ENCODE measurements at places on chromosomes 13 and 19. TPM values are rescaled to one million over a fixed set of nuclear protein-coding genes. Genes with fewer than 3 reads are reported as not detected.
A peak's percentile ranks its signal among the peaks of the same experiment; 100 is the strongest.

CCL25 gene
- not detected for total RNA-seq

SSC5D gene
- 0.34 TPM for total RNA-seq

FFAR1 gene
- total RNA-seq: 0.35 TPM

ETHE1 gene
- total RNA-seq: 78.8 TPM

TGFB1 gene
- total RNA-seq: 86.2 TPM

CYP4F2 gene
- not detected for total RNA-seq

CGB2 gene
- total RNA-seq: not detected

KLK13 gene
- not detected for total RNA-seq

TBXA2R gene
- total RNA-seq: 0.64 TPM

DNA sequence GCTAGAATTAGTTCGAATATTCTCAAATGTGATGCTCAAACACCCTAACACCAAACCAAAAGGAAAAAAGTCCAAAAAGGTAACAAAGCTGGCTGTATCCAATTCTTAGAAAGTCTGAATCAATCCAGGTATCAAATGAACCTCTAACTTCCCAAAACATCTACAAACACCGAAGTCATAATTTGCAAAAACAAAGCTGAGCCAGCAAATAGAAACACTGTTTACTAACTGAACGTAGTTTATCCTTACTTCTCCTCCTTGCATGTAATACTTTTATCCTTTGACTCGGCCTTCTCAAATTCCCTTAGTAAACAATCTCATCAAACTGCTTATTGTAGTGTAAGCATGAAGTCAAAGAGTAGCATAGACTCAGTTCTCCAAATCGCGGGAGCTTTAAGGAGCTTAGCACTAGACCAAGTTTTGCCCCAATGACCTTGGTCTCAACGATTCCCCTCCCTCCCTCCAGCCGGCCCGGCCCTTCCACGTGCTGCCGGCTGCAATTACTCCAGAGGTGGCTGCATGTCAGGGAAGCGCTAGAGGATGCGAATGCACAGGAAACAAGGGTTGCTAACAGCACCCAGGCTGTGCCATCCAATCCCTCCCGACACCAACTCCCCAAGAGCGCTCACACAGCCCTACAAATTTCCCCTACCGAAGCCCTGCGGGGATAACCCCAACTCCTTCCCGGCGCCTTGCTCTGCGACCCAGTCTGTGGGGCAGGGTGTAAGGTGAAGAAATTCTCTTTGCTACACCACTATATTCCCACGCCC is 693 bp downstream of the XPO4 start:
- peaks cover 18% of the 10 kb centered on the region for H3K36me3 ChIP-seq
- DNase-seq: peak; percentile 49
- H3K4me3 ChIP-seq: peak overlapping the region; percentile 91
- H3K27me3 ChIP-seq: no peaks in the 10 kb centered on the region
- peaks cover 37% of the 10 kb centered on the region for H3K4me1 ChIP-seq

DNA sequence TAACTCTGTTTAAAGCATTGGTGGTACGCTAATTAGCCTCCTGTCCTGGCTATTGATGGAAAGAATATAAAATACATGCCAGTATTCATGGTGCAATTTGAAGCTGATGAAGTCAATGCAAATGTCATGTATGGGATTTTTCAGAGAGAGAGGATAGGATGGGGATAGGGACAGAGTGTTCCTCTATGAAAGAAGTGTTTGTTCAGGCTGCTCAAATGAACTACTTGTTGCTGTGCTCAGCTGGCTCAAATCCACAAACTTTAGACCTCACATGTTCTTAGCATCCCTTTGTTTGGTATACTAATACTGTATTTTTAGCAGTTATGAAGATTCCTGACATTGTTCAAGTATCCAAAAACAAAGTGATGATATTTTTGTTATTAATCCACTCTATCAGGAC is 116.5 kb downstream of the SLITRK1 start:
- no peak for DNase-seq
- H3K27ac ChIP-seq: no peak overlapping the region
- no peaks in the 10 kb centered on the region for H3K4me1 ChIP-seq
- H3K4me3 ChIP-seq: no peak overlapping the region

DNA sequence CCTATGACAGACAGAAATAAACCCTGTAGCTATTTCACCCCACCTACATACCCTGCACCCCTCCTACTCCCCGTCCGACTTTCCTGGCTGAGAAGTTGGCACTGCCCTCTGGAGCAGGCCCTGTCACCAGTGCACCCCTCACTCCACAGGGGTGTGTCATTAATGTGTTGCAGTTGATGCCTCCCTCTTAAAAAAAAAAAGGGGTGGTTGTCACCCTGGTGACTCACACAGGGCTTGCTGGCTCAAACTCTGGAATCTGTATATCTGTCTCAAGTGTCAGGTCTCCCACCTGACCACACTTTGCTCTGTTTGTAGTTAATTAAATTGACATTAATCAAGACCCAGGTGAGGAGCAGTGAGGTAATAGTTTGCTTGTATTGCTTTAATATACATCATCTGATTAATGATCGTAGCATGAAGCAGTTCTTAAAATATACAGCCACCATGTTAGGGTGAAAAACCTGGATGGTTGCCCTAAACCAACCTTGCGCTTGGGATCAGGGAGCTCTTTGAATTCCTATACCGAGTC is 2.0 kb upstream of the GATAD2A start:
- H3K36me3 ChIP-seq: peaks cover 8% of the 10 kb centered on the region
- peaks cover 61% of the 10 kb centered on the region for H3K4me1 ChIP-seq
- DNase-seq: peak; percentile 39

DNA sequence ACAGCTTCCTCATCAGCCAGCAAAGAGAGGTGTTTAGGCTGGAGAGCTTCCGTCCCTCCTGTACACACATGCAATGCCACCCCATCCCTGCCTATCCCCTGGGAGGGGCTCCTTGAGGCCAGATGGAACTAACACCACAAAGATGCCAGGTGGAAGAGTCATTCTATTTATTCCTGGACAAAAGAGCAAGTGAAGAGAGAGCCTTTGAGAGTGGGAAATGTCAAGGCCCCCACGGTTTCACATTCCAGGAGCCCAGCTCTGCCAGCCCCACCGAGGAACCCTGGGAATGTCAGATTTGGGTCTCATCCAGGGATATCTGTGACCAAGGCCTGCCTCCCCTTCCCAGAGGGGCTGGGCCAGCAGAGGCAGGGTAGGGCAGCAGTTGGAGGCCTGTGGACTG is 30.8 kb upstream of the IGFL1 start:
- no peaks in the 10 kb centered on the region for H3K4me1 ChIP-seq
- no peak overlapping the region for H3K27ac ChIP-seq
- no peak for DNase-seq
- peaks cover 44% of the 10 kb centered on the region for H3K27me3 ChIP-seq

DNA sequence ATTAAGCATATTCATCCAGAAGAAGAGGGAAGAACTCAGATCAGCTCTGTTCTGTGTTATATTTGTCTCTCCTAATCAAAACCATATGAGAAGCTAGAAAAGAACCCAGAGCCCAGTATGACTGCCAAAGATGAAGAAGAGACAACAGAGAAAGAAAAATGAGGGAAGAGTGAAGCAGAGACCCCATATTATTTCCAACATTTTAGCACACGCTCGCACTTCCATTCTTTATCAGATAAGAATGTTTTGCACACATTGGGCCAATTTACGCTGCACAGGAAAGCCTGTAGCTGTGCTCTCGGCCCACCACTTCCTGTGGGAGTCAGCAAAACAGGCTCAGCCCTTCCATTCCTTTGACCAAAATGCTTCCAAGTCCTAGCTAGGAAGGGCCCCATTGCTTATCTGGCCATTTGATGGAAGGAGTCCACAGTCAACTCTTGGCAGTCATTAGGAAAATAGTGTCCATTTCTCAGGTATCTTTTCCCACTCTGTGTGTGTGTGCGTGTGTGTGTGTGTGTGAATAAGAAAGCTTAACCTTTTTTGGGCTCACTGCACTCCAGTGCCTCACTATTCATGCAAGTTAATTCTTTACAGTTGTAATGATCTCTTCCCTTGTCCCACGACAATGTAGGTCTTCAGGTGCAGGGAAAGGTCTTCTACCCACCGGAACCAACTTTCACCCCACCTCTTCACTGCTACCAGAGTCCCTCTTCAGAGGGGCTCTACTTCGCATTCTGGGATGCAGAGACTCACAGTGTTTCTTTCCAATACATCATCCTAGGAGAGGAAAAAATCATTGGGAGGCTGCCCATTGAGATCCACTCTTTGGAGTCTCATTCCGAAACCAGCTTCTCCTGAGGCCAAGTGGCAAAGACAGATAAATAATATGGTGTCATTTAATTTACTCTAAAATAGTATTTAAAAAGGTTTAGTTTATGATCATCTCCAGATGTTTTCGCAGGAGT is 237.5 kb downstream of the COG6 start:
- no peaks in the 10 kb centered on the region for H3K36me3 ChIP-seq
- peak overlapping the region; percentile 77 for H3K27ac ChIP-seq
- H3K27me3 ChIP-seq: no peaks in the 10 kb centered on the region

DNA sequence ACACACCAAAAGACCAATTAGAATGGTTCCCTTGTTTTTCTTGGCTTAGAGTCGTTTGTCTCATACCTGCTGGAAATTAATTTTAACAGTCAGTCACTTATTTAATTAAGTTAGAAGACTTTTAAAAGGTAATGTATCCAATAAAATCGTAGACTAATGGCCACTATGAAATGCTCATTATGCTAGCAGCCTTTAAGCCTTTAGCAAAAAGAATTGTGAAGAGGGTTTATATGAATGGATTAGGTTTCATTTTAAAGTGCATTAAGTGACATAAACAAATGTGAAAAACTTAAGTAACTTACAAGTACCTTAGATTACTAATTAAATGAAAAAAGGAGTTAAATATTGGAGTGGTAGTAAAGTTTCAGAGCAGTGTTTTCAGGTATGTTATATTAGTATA is 139.6 kb downstream of the RXFP2 start:
- H3K27me3 ChIP-seq: no peaks in the 10 kb centered on the region
- H3K4me1 ChIP-seq: peaks cover 4% of the 10 kb centered on the region
- H3K4me3 ChIP-seq: no peak overlapping the region
- DNase-seq: no peak
- H3K36me3 ChIP-seq: no peaks in the 10 kb centered on the region
- H3K27ac ChIP-seq: no peak overlapping the region

DNA sequence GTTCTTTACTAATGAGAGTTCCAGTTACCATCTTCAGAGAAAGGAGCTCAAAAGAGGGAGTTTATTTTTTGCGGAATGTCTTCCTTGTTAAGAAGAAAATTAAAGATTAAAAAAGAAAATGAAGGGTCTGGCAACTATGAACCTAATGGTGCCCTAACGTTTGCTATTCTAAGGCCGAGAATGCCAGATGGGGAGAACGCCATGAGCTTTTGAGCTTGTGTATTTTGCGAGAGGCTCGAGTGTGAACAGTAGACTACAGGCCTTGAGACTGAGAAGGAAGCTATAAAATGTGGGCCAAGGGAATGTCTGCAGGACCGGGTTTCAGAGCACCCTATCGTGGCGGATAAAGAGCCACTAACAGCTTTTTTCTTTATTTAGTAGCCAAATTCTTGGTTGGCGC is 6.7 kb downstream of the FGF14 start:
- peak overlapping the region; percentile 82 for H3K4me3 ChIP-seq
- H3K36me3 ChIP-seq: peaks cover 3% of the 10 kb centered on the region

DNA sequence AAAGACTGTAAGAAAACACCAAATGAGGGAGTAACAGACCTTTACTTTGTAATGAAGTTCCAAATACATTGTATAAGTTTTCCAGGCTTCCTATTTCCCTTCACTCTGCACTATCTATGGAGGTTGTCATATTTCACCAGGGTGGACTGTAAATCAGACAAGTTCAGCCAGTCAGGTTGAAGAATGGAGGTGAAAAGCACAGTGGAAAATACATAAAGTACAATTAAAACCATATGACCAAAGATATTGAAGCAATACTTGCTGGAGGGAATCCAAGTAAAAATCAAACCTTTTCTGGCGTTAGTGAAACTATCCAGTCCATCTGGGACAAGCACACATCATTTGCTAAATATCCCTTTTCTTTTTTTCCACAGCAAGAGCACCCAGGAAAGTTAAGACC is 3.2 kb downstream of the LHFPL6 start:
- peaks cover 6% of the 10 kb centered on the region for H3K4me1 ChIP-seq
- no peak overlapping the region for H3K27ac ChIP-seq
- no peak overlapping the region for H3K4me3 ChIP-seq
- H3K36me3 ChIP-seq: no peaks in the 10 kb centered on the region
- DNase-seq: no peak

DNA sequence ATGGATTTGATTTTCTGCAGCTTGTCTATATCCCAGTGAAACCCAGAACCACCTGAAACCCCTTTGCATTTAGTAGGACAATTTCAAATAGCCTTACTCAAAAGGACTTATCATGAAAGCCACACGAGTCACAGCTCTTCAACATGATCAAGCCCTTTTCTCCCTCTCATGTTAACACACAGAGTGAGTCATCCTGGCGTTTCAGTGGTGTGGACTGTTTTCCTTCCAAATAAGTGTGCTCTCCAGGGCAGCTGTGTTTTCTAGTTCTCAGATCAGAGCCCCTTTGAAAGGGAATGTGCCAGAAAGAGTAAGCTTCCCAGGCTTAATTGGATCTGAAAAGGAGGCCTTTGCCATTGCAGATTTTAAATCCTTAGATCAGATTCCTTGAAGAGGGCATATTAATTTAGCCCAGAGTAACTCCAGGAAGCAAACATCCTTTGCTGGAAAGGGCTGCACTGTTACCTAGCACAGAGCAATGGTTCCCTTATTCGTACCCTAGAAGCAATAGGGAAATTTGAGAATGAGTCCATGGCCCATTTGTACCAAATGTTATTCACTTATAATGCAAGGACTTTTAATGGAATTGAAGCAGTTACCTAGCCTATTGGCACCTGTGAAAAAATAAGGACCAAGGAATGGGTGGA is 51.3 kb downstream of the ERICH6B start:
- peak; percentile 32 for DNase-seq
- peaks cover 4% of the 10 kb centered on the region for H3K27me3 ChIP-seq
- H3K27ac ChIP-seq: no peak overlapping the region
- peaks cover 10% of the 10 kb centered on the region for H3K4me1 ChIP-seq
- H3K4me3 ChIP-seq: no peak overlapping the region
- H3K36me3 ChIP-seq: no peaks in the 10 kb centered on the region

GRCh38 chr13:92418818-92419412 is 807.7 kb upstream of the GPC6 start:
- no peak for DNase-seq
- no peaks in the 10 kb centered on the region for H3K27me3 ChIP-seq
- H3K36me3 ChIP-seq: no peaks in the 10 kb centered on the region
- H3K4me1 ChIP-seq: no peaks in the 10 kb centered on the region
- no peak overlapping the region for H3K4me3 ChIP-seq

GRCh38 chr13:33352526-33352925 is 67.0 kb upstream of the STARD13 start:
- no peak overlapping the region for H3K27ac ChIP-seq
- H3K27me3 ChIP-seq: peaks cover 49% of the 10 kb centered on the region
- no peak overlapping the region for H3K4me3 ChIP-seq
- H3K36me3 ChIP-seq: no peaks in the 10 kb centered on the region

GRCh38 chr19:5951338-5951861 is 26.5 kb downstream of the RANBP3 start:
- peak overlapping the region; percentile 98 for H3K27ac ChIP-seq
- H3K36me3 ChIP-seq: peaks cover 36% of the 10 kb centered on the region
- no peak overlapping the region for H3K4me3 ChIP-seq

DNA sequence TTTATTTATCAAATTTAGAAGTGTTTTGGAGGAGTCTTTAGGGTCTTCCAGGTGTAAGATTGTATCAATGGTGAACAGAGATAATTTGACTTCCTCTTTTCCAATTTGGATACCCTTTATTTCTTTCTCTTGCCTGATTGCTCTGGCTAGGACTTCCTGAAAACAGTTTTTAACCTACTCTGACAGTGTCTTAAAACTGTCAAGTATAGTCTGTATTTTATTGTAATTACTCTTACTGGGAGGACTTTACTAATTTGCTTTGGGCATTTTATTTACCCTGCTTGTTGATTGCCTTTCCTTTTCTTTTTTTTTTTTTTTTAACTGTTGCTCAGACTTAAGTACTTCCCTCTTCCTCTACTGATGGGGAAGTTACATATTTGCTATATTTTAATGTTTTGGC is 81.3 kb downstream of the URI1 start:
- no peak for DNase-seq
- H3K27ac ChIP-seq: no peak overlapping the region
- H3K4me3 ChIP-seq: no peak overlapping the region
- H3K27me3 ChIP-seq: no peaks in the 10 kb centered on the region
- H3K36me3 ChIP-seq: peaks cover 26% of the 10 kb centered on the region
- peaks cover 4% of the 10 kb centered on the region for H3K4me1 ChIP-seq
